ENCODE measurements at places on chromosomes 7 and 10. TPM values are rescaled to one million over a fixed set of nuclear protein-coding genes. Genes with fewer than 3 reads are reported as not detected.

DNA sequence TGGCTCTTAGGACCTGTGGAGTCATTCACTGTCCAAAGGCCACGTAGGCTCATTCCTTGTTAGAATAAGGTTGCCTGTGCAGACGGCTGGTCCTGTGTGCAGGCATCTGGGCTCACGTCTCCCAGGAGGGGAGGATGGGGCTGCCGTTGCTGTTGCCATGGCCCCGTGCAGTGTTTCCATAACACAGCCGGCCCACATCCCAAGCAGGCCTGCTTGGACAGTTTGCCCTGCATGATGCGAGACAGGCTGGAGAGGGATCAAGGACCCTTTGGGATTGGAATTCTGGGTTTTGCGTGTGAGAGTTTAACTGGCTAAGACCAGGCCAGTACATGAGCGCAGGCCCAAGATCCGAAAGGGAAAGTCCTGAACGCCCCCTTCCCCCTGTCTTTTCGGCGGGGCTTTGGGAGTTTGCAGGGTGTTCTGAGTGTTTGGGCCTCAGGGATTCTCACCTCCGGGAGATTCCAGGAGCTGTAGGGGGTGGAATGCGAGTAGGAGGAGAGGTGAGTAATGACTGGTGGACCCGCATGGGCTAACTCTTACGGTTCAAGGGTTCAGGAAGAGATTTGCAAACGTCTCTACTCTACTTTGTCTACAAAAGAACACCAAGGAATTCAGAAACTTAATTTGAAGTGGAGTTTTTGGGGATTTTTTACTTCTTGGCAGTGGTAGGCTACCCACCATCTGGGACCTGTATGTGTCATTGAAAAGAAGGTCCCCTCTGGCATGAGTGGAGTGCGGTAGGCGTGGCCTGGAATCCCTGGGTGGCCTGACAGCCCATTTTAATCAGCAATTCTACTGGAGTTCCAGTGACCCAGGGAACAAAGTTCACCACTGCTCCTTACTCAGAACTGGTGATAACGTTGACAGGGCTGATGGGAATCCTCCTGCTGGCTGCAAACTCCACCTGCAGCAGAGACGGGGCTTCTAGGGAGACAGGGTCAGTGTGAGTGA, 125.4 kb downstream of the ITIH5 start:
- peak; percentile 86 for DNase-seq

- no peak for DNase-seq
Observed at GRCh38 chr7:69751026-69751425, 152.8 kb downstream of the AUTS2 start.

- no peak for DNase-seq
Observed at GRCh38 chr7:113698556-113699220, 220.1 kb downstream of the PPP1R3A start.

GRCh38 chr10:36050763-36051499, 408.8 kb upstream of the FZD8 start:
- no peak for DNase-seq

- DNase-seq = no peak
Observed at GRCh38 chr10:133050371-133050770, 37.4 kb upstream of the ADGRA1 start.

DNA sequence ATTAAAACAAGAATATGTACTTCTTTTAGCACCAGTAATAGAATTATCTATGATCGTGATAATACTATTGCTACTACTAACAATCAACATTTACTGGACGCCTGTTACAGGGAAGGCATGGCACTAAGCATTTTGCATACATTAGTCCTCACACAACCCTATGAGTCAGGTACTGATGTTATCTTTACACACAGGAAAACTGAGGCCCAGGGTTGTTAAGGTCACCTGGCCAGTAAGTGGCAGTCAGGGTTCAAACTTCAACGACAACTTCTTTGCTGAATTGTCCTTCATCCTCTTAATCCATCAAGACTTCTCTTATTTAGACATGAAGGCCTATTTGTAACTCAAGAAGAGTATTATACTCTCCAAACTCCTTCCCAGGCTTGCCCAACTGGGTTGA, 41.9 kb upstream of the ACSL5 start:
- DNase-seq = no peak

- no peak for DNase-seq
Observed at GRCh38 chr7:54944179-54944578, 74.6 kb upstream of the EGFR start.

DNA sequence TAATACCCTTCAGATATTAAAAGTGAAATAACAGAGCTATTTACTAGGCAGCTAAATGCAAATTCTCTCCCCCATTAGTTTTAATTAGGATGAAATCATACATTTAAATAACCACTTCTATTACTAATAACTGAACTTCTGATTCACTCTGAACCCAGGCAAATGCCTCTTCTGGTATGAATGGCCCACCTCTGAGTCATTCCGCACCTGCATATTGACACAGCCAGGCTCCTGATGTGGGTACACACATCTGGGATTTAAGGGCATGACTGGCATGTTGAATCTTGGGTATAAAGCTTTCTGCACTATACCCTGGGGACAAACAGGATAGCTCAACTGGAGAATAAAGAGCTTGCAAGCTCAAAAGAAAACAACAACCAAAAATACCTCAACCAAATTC, 140.9 kb downstream of the AUTS2 start:
- no peak for DNase-seq

- no peak for DNase-seq
Observed at GRCh38 chr7:1242256-1242605, 9.6 kb downstream of the UNCX start.

DNA sequence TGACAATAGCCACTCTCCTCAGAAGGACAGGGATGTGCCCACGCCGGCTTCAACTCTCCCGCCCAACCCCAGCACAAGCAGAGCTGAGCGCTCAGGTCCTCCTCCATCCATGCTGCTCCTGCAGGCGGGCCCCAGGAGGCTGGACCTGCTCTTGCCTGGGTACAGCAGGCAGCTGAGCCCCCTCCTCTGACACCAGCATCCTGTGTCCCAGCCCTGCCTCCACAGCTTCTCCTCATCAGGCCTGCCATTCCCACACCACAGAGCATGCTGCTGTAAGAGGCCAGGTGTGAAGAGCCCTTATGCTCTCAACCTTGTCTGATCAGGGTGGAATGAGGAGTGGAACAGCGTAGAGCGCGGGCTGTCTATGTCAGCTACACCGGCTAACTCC, 302.2 kb downstream of the PTPRN2 start:
- DNase-seq = no peak

DNA sequence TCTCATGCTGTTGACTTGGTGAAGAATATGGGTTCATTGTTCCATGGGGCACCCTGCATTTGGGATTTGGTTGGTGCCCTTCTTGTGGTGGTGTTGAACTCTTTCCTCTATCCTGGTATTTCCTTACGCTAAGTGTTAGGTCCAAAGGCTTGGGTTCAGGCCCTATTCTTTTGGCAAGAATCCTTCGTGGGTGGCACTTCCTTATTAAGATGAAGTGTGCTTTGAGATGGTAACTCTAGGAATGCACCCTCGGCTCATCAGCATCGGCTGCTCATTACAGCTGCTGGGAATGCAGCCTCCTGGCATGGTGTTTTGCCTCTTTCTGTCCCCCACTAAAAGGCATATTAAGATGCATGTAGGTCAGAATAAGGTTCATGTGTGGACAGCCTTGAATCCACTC, 380.7 kb downstream of the RPS24 start:
- DNase-seq = no peak

DNA sequence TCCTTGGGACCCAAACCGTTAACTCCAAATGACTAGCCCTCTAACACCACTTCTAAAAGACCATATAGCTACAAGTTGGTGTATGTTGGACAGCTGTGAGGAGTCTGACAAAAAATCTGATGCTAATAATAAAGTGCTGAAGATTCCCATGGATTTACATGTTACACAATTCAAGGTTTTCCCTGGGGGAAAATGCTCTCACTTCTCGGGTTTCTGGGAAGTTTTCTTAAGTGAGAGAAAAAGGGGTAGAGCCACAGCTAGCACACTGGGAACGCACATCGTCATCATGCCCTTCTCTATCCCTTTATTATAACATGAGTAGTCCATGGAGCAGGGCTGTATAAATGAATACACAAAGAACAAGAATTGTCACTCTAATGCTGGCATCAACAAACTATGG, 162.1 kb downstream of the CHCHD3 start:
- no peak for DNase-seq

DNA sequence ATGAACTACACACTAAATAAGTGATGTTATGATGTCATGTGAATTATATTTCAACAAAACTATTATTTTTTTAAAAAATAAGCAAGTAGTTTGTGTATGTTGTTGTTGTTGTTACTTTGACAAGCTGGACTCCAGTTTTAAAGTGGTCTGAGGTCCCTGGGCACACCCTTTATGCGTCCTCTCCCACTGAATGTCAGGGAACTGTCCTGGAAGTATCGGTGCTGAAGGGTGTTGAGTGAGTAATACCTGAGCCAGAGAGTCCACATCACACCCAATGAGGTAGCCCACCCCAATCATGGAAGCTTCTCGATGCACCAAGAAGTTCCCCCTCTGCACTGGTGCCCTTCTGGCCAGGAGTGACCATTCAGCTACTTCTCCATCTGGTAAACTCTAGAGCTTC, 64.3 kb downstream of the FOXI2 start:
- no peak for DNase-seq

GRCh38 chr10:112434988-112435619, 11.6 kb downstream of the ZDHHC6 start:
- DNase-seq = no peak

- no peak for DNase-seq
Observed at GRCh38 chr10:3149918-3150317, 22.7 kb downstream of the PITRM1 start.

DNA sequence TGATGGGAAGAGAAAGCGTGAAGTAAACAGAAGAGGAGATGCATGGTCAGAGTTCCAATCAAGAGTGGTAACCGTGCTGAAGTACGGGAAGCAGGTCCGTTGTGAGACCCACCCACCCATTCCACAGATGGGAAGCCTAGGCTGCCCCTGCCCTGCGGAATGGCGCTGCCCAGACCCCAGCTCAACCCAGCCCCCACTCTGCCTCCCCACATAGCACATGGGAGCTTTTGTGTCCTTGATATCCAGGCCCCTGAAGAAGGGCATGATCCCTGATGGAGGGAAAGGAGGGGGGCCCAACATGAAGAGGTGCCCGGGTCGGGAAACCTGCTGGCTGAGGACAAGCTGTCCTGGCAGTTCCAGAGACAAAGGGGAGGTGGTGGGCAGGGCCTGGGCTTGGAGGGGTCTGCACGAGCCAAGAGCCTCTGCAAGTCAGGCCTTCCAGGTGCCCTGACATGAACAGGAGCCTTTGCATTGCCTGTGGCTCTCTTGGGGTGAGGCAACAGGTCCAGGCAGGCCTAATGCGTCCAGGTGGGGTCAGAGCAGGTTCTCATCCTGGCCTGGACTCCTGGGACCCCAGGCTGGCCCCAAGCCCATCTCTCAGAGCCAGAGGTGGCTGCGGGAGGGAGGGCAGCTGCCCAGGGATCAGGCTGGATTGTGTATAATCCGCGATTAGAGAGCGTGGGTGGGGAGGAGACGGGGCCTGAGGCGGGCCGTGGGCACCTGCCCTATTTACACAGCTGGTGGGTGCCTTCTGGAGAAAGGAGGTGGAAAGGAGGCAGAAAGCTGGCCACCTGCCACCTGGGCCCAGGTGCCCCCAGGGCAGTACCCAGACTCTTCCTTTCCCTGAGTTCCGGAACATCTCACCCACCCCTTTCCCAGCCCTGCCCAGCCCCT, 23.5 kb downstream of the YKT6 start:
- no peak for DNase-seq

Gene C10orf62
- not detected for total RNA-seq

Gene DHTKD1
- 19.0 TPM for total RNA-seq

Gene RNLS
- total RNA-seq = not detected

Gene CABCOCO1
- not detected for total RNA-seq

Gene AEBP1
- not detected for total RNA-seq

Gene DRGX
- total RNA-seq = not detected

Gene TAS2R41
- total RNA-seq = not detected

Gene CHN2
- 0.21 TPM for total RNA-seq

Data from SJSA1 (cell line).